ENCODE measurements at places on chromosomes 11 and 22.

DNA sequence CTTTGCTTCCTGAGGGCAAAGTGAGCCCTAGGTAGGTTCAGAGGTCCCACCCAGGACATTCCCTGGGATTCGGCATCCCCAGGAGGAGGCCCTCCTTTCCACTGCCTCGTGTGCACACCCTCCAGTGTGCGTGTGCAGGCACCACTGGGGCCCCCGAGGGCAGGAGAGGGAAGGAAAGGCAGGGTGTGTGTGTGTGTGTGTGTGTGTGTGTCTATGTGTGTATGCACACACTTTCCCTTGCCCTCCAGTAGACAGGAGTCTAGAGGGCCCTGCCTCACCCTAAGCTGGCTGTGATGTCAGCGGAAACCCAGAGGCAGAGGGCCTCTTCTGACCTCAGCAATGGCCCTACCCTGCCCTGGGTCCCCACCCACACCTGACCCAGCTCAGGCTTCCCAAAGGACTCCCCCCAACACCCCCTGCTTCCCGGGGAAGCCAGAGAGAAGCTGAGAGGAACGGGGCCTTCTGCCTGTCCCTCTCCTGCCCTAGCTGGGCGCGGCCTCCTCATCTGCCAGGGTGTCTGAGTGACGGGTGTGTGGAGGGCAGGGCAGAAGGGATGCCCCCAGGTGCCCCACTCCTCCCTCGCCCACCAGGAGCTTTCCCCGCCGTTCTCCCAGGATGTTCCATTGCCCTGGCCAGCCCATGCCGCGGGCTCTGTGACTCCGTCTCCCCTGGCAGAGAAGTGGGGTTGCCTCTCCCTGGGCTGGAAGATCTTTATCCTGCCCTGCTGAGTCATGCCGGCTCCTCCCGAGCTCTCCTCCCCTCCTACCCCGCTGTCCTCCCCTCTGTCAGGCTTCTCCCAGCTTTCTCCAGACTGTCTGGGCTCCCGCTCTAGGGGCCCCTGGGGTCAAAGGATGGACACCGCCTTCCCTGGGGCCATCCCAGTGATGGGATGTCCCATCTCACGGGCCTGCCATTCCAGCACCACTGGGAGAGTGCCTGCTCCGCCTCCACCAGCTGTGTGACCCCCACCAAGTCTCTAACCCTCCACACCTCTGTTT, 6.0 kb upstream of the CLCF1 start:
- no peak for DNase-seq

- DNase-seq: no peak
Measured at GRCh38 chr11:79466411-79466810, 25.6 kb upstream of the TENM4 start.

GRCh38 chr11:34929794-34930763, 13.7 kb downstream of the PDHX start:
- DNase-seq: no peak

GRCh38 chr11:28472904-28473303, 364.7 kb downstream of the METTL15 start:
- no peak for DNase-seq

- no peak for DNase-seq
Measured at GRCh38 chr11:123523539-123523938, 93.5 kb downstream of the GRAMD1B start.

DNA sequence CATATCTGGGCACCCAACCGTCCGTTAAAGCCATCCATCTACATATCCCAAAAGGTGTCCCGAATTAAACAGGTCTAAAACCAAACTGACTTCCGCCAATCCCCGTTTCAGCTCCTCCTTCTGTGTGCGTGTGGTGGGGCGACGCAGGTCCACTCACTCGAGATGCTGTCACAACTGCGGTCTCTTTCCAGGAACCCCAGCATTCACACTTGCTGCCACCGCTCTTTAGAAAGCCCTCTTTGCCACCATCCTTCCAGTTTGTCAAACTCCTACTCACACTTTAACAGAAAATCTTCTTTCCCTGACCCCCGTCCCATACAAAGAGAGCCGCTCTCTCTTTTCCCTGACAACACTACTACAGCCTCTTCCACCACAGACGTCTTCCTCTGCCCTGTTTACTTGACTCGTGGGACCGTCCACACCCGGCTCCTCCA, 467 bp downstream of the ESS2 start:
- no peak for DNase-seq

DNA sequence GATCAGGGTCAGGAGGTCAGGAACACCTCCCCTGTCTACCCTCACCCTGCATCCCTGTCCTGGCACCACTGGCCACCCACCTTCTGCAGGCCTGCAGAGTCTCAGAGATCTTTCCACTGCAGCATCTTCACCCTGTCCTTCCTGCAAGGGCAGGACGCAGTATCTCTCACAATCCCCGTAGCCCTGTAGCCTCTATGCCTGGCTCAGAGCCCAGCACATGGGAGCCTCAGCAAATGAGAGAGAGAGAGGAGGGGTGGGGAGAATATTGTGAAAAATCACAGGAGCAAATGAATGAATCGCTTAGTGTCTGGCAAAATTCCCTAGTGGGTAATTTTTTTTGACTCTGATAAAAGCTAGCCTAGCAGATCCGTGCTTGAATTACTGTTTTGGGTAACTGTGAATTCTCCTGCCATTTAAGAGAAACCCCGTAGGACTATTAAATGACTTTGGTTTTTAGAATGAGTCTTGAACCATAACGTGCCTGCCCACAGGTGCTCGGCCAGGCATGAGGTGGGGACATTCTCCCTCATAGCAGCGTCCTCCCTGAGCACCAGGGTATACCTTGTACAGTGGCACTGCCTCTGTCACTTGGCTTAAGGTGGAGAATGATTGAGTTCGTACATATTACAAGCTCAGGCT, 91.5 kb downstream of the MORC2 start:
- DNase-seq: no peak

DNA sequence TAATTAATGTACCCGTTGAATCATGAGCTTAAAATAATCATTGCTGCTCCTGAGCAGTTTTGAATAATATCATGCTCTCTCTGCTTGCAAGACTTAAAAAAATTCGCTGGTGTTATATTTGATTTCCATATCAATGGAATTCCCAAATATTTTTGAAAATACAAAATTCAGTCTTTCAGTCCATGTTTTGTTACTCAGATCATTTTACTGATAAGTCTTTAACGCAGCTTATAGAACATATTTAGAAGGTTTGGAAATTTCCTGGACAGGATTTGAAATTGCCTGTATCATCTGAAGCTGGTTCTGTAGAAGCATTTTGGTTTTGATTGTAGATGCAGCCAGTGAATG, 1.9 kb downstream of the BMAL1 start:
- DNase-seq: no peak

DNA sequence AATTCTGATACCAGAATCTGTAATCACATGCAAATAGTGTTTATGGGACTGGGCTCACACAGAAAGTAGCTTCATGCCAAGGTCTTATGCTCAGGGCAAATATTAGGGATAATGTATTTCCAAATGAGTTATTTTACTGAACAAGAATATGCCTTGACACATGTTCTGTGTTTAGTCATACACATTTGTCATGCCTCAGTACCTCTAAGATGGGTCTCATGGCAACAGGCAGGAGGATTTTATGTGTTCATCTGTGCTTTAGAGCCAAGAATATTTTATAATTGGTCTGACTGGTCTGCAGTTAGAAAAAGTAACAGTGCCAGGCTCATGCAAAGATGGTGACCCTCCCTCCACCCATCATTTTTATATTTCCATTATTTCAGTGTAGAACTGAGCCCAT, 49.1 kb downstream of the JAM3 start:
- DNase-seq: no peak

GRCh38 chr22:35642305-35642741, 5.9 kb upstream of the APOL6 start:
- DNase-seq: no peak

GRCh38 chr22:27135031-27135981, 477.9 kb downstream of the MIAT start:
- DNase-seq: no peak

DNA sequence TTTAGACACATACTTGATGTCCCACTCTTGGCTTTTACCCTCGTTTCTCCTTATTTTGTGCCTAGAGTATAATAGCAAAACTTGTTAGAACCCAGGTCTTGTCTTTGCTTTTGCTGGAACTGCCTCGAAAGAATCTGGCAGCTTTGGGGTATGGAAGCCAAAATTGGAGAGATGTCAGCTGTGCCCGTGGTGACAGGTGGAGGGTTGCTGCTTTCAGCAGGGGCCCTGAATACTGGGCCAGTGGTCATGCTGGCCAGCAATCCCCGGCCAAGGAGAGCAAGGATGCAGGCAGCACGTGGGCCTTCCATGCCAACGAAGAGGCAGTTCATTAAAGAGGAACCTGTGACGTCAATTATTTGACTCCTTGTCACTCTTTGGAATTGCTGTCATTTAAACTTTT, 181.1 kb downstream of the HIPK3 start:
- no peak for DNase-seq

GRCh38 chr11:105393326-105393725, 216.5 kb upstream of the GRIA4 start:
- no peak for DNase-seq

- DNase-seq: no peak
Measured at GRCh38 chr11:69992943-69993694, 85.0 kb upstream of the ANO1 start.

- no peak for DNase-seq
Measured at GRCh38 chr11:24070435-24070834, 426.4 kb upstream of the LUZP2 start.

DNA sequence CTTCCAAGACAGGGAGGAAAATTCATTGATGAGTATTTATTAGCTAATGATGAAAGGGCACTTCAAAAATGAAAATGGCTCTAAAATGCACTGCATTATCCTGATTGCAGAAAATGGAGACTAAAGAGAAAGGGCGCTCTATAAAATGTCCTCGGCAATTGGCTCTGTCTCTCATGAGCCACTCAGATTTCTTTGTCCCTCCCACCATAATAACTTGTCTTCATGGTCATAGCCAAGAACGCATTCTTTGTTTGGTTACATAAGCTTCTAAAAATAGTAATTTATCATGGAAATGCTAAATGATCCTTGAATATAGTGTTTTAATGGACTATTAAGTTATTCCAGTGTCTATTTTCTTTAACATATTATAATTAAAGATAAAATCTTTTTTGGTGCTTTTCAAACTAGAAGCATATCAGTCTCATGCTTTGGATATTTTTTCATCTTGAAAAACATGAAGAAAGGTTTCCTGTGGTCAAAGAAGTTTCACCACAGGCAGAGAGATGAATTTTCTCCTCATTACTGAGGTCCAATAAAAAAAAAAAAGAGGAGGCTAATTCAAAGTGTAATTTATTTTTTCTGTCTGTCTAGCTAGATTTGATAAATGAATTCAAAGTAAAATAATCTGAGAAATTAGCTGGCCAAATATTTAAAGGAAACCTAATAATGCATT, 238.1 kb upstream of the BLID start:
- no peak for DNase-seq

- no peak for DNase-seq
Measured at GRCh38 chr11:1221848-1222311, 986 bp upstream of the MUC5B start.

- no peak for DNase-seq
Measured at GRCh38 chr11:88617226-88617625, 279.7 kb upstream of the CTSC start.

GRCh38 chr22:39785232-39785631, 108.3 kb downstream of the ENTHD1 start:
- no peak for DNase-seq

DNA sequence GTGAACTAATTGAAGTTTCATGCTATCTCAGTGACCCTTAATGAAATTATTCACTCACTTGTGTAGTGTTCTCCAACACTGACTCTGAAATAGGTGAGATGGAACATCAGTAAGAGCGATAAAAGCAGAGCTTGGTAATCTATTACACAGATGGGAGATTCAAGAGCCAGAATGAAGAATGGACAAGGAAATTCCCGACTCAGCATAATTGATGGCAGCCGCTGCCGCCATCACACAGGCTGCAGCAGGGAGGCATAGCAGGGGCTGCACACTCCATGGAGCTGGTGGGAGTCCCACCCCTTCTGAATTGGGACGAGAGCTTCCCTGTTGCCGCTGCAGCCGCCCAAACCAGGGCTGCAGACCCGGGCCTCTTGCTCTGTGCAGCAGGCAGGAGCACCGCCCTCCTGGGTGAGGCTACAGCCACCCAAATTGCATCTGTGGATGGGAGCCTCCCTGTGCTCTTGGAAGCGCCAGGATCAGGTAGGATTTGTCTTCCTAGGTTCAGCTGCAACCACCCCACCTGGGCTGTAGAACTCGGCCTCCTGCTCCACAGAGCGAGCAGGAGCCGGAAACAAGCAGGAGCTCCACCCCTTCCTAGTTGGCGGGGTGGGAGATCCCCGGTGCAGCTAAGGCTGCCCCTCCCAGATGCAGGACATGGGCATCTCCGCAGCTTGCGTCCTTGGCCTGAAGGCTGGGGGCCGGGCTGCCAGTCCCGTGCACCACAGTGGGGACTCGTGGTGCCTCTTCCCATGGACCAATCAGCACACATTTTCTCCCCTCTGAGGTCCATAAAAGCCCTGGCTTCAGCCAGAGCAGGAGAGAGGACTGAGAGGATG, 535.1 kb upstream of the LUZP2 start:
- DNase-seq: no peak

- no peak for DNase-seq
Measured at GRCh38 chr22:27632451-27633295, 168.9 kb downstream of the MN1 start.

- DNase-seq: no peak
Measured at GRCh38 chr11:129846508-129847335, 31.1 kb downstream of the TMEM45B start.

DNA sequence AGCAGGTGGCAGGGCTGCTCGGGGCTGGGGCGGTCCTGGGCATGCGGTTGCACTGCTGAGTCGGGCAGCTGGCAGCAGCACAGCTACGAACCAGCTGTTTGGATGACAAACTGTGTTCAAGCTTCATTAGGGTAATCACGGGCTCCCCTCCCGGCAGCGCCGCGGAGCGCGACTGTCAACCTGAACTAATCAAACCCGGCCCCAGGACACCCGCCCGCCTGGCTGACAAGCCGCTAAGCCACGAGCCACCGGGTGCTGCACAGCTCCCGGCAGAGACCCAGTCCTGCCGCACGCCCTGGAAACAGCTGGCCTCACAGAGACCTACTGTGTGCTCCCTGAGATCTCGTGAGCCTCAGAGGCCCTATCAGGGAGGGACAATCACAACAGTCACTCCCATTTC, 60.6 kb upstream of the TCF20 start:
- no peak for DNase-seq

GRCh38 chr11:19913893-19914249, 201.2 kb downstream of the NAV2 start:
- no peak for DNase-seq

DNA sequence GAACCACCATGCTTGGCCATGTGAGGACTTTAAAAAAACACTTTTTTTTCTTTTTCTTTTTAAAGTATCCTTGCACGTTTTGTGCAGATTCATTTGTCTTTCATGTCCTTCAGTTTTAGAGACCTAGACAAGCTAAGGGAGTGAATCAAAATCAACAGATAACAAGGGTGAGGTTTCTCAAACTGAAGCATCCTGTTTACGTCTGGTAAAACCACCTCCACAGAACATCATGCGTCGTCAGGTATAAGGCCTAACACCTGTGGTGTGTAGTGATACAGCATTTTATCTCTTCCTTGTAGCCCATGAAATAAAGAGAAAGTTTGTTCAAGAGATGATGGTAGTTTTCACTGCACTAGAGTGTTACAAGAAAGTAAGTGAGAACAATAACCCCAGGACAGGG, 26.3 kb upstream of the CSF2RB start:
- DNase-seq: no peak

- no peak for DNase-seq
Measured at GRCh38 chr11:64757549-64758329, 2.0 kb downstream of the PYGM start.
